HCEC 1CT (cell line): ENCODE measurements at places on chromosomes 12 and 14.

DNA sequence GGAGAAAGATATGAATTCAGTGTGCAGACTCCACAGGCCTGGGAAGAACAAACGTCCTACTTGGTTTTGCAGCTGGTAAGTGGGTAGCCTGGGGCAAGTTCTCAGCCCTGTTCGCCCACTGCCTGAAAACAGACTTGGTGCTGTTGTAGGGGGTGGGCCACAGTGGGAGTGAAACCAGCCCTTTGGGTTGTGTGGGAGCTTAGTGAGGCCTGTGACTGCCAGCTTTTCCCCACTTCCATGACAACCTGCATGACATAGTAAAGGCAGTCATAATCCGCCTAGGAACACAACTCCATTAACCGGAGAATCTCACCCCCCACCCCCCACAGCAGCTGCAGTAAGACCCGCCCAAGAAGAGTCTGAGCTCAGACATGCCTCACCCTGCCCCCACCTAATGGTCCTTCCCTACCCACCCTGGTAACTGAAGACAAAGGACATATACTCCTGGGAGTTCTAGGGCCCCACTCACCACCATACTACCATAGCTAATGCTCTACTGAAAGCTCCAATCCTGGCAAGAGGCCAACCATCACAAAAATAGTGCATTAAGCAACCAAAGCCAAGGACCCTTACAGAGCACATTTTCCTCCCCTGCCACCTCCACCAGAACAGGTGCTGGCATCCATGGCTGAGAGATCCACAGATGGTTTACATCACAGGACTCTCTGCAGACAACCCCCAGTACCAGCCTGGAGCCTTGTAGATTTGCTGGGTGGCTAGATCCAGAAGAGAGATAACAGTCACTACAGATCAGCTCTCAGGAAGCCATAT, 39.8 kb upstream of the LMNTD1 start:
- no peak for DNase-seq

- no peak for DNase-seq
Observed at GRCh38 chr14:83255727-83256090, 1722.1 kb upstream of the SEL1L start.

GRCh38 chr14:50340963-50341362, 28.8 kb downstream of the DMAC2L start:
- no peak for DNase-seq

DNA sequence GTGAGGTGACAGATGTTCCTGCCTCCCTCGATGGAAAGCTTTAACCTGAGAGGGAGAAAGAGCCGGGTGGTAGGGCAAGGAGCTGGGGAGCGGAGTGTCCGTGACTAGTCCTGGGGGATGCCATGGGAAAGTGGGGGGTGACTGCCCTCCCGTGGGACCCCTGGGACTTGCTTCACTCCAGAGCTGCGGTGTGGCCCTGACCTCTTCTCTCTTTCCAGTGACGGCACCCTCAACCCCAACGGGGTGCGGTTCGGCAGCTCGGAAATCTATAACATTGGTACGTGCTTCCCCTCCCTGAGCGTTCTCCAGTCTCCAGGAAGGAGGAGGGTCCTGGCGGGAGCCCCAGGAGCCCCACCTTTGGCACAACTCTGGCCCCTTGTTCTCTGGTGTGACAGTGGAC, 69.3 kb downstream of the AACS start:
- DNase-seq: no peak

GRCh38 chr12:93638095-93638494, 39.1 kb upstream of the CRADD start:
- DNase-seq: peak; percentile 13

GRCh38 chr12:122855928-122856831, 20.9 kb downstream of the HIP1R start:
- DNase-seq: no peak

DNA sequence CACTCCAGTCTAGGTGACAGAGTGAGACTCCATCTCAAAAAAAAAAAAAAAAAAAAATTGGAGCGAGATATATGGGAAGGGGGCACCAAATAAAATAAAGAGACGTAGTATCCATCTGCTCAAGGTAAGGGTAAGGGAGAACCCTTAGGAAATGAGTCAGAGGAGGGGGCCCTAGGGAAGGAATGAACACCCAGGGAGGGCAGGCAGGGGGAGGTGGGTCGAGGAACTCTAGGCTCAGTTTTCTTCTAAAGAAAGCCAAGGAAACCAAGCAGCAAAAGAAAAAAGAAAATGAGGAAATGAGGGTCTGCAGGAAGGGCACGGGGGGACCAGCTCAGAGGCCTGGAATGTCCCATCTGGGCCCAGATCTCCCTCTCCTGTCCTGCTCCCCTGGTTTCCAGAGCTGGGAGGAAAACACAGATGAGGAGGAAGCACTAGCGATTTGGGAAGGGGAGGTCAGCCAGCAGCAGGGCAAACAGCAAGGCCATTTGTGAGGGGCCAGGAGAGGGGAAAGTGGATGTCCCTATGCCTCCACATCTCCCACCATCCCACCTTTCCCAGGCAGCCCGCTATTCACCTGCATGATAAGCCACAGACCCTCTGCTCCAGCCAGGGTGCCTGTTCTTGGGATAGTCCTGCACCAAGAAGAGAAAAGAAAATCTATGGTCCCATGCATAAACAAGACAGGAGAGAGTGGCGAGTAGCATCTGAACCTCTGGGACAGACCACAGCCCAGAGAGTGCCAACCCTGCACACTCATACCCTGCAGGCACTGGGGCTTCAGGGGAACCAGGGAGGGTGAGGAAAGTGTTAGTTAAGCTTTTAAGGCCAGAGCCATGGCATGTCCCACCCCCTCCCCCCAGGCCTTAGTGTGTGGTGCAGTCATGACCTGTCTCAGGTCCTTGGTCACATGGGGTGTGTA, 11.9 kb downstream of the SPRYD3 start:
- DNase-seq: no peak

GRCh38 chr12:1907652-1908611, 10.5 kb downstream of the CACNA2D4 start:
- DNase-seq: no peak

DNA sequence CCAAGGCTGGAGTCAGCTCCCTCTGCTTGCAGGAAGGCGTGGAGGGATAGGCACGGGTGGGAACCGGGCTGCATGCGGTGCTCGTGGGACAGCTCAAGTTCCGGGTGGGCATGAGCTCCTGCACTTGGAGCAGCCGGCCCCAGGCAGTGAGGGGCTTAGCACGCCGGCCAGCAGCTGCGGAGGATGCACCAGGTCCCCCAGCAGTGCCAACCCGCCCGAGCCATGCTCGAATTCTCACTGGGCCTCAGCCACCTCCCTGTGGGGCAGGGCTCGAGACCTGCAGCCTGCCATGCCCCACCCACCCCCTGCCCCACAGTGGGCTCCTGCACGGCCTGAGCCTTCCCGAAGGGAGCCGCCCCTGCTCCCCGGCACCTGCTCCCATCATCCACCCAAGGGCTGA, 1501.8 kb downstream of the AACS start:
- no peak for DNase-seq

DNA sequence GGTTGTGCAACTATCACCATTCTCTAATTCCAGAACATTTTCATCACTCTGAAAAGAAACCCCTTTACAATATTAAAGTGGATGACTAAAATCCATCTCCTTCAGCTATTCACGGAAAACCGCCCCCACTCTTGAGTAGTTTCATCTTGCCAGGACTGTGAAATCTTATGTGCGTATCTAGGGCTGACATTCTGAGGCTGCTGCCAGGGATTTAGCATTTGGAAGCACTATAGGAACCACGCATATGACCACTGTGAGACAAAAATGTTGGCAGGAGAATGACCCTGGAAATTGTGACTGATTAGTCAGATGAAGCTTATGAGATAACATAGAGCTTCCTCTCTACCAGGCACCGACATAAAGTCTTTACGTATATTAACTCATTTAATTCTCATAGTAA, 305.2 kb upstream of the PDE3A start:
- DNase-seq: no peak

DNA sequence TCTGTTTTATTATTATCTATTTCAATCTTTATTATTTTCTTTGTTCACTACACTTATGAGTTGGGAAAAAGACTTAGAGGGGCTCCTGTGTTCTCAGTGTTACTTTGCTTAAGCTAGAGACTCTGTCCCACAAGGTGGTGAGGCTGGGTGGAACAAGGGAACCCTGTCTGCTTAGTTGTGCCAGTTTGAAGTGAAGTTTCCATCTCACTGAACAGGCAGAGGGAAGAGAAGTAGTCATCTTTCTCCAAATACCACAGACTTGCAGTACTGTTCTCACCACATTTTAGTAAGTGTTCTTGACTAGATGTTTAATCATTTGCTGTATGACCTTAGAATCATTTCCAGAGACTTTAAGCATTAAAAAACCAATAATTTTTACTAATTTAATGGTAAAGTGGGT, 195.7 kb upstream of the NEDD1 start:
- no peak for DNase-seq

- DNase-seq: no peak
Observed at GRCh38 chr12:63410197-63410596, 258.1 kb downstream of the DPY19L2 start.
